M059J (cell line): ENCODE measurements at places on chromosomes 2 and 18. TPM values are rescaled to one million over a fixed set of nuclear protein-coding genes. Genes with fewer than 3 reads are reported as not detected.

- DNase-seq, result no peak
These were observed 111.4 kb downstream of the LIPG start for GRCh38 chr18:49673281-49673680.

- DNase-seq, result no peak
These were observed 152.8 kb upstream of the TMEFF2 start for GRCh38 chr2:192347542-192347941.

DNA sequence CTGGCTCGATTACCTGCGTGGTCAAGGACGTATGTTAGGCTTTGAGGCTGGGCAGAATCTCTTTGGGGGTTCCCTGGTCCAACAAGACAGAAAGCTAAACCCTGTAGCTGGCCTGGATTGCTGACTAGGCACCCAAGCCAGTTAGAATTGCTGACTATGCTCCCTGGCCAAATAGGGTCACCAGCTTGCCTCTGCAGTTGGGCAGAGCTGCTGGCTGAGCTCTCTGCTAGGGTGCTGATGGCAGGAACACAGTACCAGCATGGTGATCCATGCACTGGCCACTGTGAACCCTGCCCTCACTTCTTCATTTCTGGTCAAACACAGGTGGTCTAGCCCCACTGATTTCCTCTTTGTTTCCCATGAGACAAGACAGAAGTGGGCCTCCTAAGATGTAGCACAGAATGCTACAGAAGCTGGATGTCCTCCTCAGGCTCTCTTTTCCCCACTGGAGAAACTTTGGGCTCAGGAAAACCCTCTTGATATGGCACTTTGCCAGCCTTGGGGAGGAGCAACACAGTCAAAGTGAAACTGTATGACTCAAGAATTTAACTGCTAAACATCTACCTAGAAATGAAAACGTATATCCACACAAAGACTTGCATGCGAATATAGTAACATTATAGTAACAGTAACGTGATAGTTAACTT is 20.8 kb downstream of the SP140L start:
- DNase-seq, result peak; percentile 61

INO80D gene
- total RNA-seq, result 2.6 and 5.2 TPM in 2 replicates

DNA sequence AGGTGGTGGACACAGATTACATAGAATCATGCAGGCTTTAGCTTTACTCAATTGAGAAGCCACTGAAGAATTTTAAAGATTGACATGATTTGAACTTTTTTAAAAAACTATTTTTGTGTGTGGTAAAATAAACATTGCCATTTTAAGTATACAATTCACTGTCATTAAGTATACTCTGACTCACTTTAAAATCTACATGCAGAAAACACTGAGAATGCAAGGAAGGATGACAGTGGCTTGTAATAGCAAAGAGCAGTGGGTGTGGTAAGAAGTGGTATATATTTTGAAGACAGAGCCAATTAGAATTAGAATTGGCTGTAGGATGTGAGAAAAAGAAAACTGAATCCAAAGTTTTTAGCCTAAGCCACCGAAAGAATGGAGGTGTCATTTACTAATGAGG is 14.9 kb downstream of the TRMT61B start:
- peak; percentile 13 for DNase-seq

GRCh38 chr18:41034413-41034812 is 920.6 kb upstream of the PIK3C3 start:
- no peak for DNase-seq

PLGLB1 gene
- total RNA-seq, result 0.49 TPM in 1 of 2 replicates, not detected in the other

VIT gene
- 34.0 and 44.7 TPM in 2 replicates for total RNA-seq

DNA sequence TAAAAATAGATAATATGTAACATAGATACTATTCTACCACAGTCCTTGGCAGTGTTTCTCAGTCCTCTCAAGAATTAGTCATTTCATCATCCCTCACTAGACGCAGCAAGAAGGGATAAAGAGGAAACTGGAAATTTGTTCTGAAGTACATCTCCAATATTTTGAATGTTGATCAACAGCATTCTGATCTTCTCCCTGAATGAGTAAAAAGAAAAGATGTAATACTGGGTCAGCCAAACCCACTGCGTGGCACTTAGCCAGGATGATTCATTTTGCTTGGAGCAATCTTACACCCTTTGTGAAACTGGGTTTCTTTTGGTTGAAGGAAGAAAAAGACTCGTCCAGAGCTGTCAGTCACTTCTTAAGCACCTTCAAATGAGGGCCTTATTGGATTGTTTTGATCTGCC is 54.1 kb downstream of the TAF1B start:
- DNase-seq, result peak; percentile 94

GRCh38 chr2:106638043-106638442 is 150.9 kb downstream of the CD8B2 start:
- DNase-seq, result peak; percentile 0

CD8A gene
- total RNA-seq, result not detected in 2 replicates

- DNase-seq, result no peak
These were observed 315.0 kb downstream of the PARD3B start for GRCh38 chr2:204860274-204860673.

DNA sequence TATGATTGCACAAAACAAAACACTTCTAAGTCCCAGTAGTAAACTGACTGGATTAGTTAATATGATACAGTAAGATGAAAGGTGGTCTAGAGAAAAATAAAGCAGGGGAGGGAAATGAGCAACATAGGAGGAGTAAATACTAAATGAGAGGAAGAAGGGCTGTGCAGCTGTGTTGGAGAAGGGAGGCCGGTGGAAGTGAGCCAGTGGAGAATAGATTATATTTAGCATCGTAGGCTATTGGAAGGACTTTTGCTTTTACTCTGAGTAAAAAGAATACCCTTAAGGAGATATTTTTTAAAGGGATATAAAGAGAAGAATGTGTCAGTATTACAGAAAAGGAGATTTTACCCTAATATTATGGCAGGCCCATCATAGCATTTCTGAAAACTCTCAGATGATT is 12.7 kb downstream of the WDR75 start:
- DNase-seq, result no peak

DNA sequence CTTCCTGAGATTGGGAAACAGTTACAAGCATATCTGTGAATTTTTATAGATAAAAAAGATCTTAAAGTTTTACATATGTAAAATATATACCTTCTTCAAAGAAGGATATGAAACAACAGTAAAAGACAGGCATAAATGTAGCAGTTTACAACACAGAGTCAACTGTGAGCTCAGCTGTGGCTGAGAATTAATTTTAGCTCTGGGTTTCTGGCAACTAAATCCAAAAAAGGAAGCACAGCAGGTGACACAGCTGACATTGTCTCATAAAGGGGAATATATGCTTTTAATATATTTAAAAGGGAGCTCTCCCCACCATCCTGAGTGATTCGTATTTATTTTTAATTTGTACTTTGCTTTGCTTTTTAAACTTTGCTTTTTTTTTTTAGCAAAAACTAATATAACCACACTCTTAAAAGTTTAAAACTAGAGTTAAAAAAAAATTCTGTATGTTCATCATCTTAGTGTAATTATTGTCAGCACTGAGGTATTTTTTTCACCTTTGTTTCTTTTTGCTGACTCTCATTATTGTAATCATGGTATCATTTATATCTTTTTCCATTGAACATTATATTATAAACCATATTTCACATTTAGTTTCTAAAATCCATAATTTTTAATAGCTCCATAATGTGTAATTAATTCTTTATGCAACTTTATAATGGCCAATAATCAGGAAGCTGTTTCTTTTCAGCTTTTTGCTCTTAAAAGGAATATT is 6.7 kb downstream of the TUBB6 start:
- no peak for DNase-seq

IL36RN gene
- 0.02 TPM in 1 of 2 replicates, not detected in the other for total RNA-seq

- DNase-seq, result no peak
These were observed 69.3 kb downstream of the MAPK4 start for GRCh38 chr18:50629148-50629631.

- DNase-seq, result no peak
These were observed 118.9 kb upstream of the FAM136A start for GRCh38 chr2:70420740-70421139.

- no peak for DNase-seq
These were observed 102.3 kb downstream of the SPTBN1 start for GRCh38 chr2:54558188-54559005.

GRCh38 chr2:191845248-191845715 is 1.6 kb downstream of the CAVIN2 start:
- no peak for DNase-seq

GRCh38 chr2:232931636-232932035 is 61.6 kb downstream of the SNORC start:
- no peak for DNase-seq

NEU2 gene
- total RNA-seq, result not detected in 2 replicates

- peak; percentile 36 for DNase-seq
These were observed 128.0 kb upstream of the CCDC150 start for GRCh38 chr2:196511258-196512168.

- no peak for DNase-seq
These were observed 5.8 kb upstream of the SEMA4C start for GRCh38 chr2:96875498-96876268.

GRCh38 chr2:238380785-238381184 is 45.9 kb upstream of the ASB1 start:
- peak; percentile 77 for DNase-seq

ABHD1 gene
- total RNA-seq, result 0.12 TPM in 1 of 2 replicates, not detected in the other

UGT1A5 gene
- total RNA-seq, result not detected in 2 replicates

DNA sequence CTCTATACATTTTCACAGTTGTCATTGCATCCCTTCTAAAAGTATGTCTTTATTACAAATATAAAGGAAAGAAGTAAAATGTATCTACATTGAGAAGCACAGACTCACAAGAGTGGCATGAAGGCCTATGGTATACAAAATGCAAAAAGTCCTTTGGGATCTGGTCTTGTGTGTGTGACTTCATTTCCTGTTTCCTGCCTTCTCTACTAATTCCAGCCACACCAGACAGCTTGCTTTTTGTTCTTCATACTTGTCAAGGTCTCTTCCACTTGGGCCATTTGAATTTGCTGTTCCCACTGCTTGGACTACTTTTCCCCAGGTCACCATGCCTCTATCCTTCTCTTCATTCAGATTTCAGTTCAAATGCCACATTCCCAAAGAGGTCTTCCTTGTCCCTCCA is 6.7 kb upstream of the PNO1 start:
- no peak for DNase-seq

TUBB8B gene
- total RNA-seq, result not detected in 2 replicates

DNA sequence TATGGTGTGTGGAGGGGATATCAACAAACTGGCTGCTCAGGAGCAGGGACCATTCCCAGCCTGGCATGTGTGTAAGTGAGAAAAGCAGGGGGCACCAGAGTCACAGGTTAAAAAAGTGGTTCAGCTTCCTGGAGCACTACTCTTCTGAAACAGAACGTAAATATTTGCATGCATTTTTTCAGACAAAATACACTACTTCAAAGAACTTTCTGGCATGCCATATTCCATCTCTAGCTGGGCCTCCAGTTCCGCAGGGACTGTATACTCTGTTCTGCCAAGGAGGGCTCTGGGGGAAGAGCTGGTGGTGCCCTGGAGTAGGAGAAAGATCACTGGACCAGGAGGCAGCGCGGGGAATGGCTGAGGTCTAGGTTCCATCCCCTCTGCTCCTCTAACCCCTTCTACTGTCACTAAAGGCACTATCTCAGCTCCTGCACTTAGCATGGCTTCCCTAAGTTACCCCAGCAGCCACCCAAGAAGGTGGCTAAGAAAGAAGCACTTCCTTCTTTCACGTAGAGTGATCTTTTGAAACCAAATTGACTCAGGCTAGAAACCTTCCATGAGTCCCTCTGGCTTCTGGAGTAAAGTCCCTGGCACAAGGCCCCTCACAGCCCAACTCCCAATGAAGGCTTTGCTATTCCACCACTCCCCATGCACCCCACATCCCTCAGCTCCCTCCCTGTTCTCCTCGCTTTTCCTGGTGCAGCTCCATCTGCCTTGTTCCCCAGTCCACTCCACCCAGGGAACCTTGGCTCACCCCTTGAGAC is 57.6 kb upstream of the CABLES1 start:
- DNase-seq, result peak; percentile 51

GRCh38 chr18:55235094-55235461 is 275.8 kb upstream of the CCDC68 start:
- no peak for DNase-seq

GRCh38 chr2:108927936-108928659 is 60.9 kb downstream of the EDAR start:
- peak; percentile 39 for DNase-seq

GRCh38 chr2:23506531-23507266 is 121.7 kb downstream of the KLHL29 start:
- DNase-seq, result no peak

DNA sequence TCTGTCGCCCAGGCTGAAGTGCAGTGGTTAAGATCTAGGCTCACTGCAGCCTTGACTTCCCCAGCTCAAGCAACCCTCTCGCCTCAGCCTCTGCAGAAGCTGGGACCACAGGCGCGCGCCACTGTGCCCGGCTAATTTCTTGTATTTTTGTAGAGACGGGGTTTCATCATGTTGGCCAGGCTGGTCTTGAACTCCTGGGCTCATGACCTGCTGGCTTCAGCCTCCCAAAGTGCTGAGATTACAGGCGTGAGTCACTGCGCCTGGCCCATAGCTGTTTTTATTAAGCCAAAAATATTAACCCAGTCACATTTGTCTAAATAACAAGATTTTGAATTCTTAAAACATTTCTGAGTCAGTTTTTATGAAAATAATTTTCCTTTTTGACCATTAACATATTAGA is 6.3 kb upstream of the SFT2D3 start:
- DNase-seq, result no peak

DNA sequence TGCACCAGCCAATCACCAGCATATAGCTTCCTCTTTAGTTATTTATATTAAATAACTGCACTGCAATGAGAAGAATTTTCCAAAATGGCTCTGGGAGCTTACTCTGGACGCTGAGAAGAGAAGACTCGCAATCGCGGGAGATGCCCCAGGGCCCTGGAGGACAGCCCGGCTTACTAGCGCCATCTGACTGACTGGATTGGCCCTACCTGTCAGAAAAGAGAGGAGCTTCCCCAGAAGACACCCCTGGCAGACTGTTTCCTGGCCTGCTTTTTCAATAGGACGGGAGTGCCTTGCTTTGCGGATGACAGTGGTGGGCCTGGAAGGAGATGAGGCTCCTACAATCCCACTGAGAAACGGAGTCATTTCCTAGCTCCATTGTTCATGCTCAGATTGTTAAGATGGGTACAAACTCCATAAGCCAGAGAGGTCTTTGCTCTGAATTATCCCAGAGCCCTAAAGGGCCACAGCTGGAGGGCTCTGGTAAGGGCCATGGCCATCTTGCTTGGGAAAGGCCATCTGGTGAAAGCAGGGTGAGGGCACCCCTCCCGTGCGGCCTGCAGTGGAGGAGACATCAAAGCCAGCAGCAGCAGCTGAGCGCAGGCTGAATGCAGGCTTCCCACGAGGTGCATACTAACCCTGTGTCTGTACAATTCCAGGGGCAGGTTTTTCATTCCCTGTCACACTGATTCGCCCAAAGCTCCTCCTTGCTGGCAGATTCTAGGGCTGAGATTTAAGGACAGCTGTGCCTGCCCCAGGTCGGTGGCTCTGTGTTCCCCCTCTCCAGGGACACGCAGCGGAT is 92.1 kb downstream of the GALR1 start:
- DNase-seq, result no peak

GKN2 gene
- not detected in 2 replicates for total RNA-seq

GKN1 gene
- not detected in 2 replicates for total RNA-seq

- no peak for DNase-seq
These were observed 155.5 kb upstream of the ACVR2A start for GRCh38 chr2:147689220-147689909.

GRCh38 chr2:46446871-46447568 is 32.3 kb upstream of the TMEM247 start:
- DNase-seq, result no peak

- DNase-seq, result no peak
These were observed 2.3 kb downstream of the IL18R1 start for GRCh38 chr2:102357937-102358336.
